ENCODE measurements at places on chromosomes 7 and 10.
A peak's percentile ranks its signal among the peaks of the same experiment; 100 is the strongest.

DNA sequence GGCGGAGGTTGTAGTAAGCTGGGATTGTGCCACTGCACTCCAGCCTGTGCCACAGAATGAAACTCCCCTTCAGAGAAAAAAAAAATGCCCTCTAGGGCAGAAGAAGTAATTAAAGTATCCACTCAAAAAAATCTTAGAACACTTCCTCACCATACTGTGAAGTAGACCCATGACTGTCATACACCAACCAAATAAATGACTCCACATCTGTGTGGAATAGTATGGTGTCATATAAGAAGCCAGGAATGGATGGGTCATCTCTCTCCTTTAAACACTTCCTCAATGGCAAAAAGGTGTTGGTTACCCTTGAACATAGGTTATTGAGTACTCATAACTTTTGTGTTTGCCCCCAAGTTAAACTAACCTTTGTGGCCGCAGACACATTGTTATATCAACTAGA lies 48.1 kb upstream of the PCGF5 start:
- no peak for DNase-seq

DNA sequence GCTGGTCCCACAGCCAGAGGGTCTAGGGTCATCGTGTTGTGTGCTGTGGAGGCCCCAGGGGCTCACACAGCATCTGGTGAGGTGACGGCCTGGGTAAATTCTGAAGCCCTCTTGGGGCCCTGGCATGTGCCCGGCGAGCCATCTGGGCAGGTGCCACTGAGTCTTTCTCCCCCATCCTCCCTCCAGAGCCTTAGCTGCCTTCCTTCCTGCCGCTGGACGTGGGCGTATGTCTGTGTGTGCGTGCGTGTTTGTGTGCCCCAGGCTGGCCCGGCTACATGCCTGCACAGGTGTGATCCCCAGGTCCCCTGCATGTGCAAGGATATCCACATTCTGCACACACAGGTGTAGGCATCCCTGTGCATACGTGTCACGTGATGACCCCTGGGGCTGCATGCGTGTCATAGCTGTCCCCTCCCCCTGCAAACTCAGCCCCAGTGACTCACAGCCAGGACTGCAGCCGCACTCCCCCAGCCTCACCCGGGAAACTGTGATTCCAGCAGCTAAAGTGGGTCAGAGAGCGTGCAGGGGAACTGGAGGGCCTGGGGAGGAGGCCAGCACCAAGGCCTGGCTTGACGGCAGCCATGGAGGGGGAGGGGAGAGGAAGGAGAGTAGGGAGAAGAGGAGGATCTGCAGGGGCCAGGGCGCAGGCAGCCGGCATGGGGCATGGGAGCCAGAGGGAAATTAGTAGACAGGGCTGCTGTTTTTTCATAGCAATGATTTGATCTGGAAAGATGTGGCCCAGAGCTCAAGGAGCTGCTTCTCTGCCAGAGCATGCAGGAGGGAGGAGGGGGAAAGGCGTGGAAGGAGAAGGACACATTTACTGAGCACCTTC lies 46.4 kb downstream of the ELFN1 start:
- peak; percentile 63 for DNase-seq

GRCh38 chr10:56319386-56319785 lies 41.7 kb downstream of the ZWINT start:
- DNase-seq: no peak

GRCh38 chr10:62632071-62632809 lies 172.3 kb upstream of the ADO start:
- no peak for DNase-seq

- DNase-seq: no peak
These were observed 39.7 kb upstream of the ANTXRL start for GRCh38 chr10:46247181-46247475.

GRCh38 chr10:94042001-94042833 lies 48.5 kb downstream of the PLCE1 start:
- peak; percentile 76 for DNase-seq

- DNase-seq: peak; percentile 95
These were observed 494.3 kb downstream of the AUTS2 start for GRCh38 chr7:70092314-70093204.

DNA sequence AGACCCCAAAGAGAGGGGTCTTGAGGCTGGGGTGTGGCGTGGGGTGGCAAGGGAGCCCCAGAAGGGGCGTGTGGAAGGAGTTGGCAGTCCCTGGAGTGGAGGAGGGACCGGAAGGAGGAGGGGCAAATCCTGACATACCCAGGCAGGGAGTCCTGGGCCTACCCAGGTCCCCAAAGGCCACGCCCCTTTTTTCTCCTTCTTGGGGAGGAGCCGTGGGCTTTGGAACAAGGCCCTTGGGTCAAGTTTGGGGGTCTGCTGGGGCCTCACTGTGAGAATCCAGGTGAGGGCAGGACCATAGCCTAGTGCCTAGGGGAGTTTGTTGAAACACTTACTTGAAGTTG lies 1.2 kb upstream of the SMARCD3 start:
- peak; percentile 62 for DNase-seq

GRCh38 chr7:127391591-127392181 lies 822 bp downstream of the ZNF800 start:
- peak; percentile 14 for DNase-seq

DNA sequence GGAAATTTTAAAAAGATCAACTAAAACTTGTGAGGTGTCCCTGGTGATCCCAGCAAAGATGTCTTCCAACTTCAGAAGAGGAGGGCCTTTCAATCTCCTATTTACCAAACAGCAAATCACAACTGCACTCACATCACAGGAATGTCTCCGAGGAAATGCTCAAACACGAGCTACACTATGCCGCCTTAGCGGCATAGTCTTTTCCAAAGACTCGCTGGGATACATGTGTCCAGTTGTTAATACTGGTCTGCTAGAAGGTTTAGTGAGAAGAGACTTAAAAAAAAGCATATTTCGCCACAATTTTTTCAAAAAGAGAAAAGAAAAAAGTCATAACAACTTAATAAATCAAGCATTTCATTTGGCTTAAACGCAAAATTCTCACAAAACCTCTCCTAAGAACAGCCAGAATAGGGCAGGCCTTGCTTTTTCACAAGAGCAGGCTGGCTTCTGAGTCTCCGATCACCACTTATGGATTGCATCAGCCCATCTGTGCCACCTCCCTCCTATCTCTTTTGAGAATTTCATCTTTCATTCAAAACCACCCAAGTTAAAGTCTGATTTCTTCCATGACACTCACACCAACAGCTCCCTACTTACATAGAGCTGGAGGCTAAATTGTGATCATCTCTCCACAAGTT lies 66.1 kb downstream of the GNA12 start:
- no peak for DNase-seq

- DNase-seq: no peak
These were observed 3.3 kb downstream of the GRB10 start for GRCh38 chr7:50779427-50779826.

DNA sequence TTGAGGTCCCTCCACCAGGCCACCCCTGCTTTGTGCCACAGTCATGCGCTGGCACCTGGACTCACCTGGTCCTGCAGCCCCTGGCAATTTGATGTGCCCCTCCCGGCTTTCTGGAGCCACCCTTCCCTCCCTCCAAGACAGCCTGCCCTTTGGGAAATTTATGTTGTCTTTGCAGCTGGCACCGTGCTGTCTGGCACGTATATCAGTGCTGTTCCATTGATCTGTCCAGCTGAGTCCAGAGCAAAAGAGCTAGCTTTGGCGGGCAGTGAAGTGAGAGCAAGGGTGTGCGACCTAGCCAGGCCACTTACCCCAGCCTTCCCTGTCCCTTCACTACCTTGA lies 5.7 kb downstream of the RARRES2 start:
- no peak for DNase-seq

- DNase-seq: peak; percentile 21
These were observed 379.7 kb upstream of the ZMIZ1 start for GRCh38 chr10:78688901-78689583.

- no peak for DNase-seq
These were observed 35.9 kb downstream of the TSPAN15 start for GRCh38 chr10:69486922-69487730.

DNA sequence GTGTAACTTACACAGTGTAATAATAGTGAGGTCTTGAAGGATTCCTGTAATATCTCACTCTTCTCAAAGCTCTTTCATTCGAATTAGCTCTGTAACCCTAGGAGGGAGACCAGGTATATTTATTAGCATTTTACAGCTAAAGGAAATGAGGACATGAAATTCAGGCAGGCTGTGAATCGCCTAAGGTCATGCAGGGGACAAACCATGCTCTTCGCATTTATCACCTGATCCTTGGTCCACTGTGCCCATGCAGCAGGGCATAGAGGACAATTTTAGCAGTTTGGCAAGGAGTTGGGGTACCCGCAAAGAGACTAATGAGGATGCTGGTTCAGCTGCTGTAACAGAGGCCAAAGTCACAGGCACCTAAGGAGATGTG lies 14.8 kb upstream of the LAMB1 start:
- DNase-seq: no peak

DNA sequence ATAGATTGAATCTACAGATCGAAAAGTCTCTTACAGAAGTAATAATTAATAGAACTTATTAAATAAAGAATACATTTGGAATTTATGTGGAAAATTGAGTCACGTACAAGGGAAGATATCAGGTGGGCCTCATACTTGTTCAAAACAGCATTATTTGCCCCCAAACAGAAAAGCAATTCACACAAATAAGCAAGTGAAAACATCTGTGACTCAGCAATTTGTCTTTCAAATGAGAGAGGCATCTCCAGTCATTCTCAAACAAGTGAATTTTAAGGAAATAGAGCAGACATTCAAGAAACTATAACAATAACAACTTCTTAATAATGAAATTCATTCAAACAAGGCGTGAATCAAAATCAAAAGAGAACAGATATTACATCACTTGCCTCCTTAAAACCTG lies 50.1 kb downstream of the SEMA3A start:
- no peak for DNase-seq
